Stimulated activated CD4-positive, alpha-beta T cell treated with anti-CD3 and anti-CD28 coated beads, TNF-alpha, amount 100 ng/mL, for 4 hours (primary cell): ENCODE measurements at places on chromosomes 4 and X.

DNA sequence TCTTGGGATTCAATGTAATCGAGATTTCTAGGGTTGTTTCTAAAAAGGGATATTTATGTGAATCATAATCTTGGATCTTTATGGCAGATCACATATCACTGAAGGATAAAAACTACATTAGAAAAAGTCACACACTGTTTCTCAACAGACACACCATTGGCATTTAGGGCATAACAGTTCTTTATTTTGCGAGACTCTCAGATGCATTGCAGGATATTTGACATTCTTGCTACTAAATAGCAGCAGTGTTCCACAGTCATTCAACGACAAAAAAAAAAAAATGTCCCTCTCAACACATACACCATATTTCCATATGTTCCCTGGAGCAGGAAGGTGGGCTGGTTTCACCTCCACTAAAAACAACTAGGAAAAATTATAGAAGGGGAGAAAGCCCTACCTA is 243.4 kb upstream of the PCDH18 start:
- no peak for DNase-seq

DNA sequence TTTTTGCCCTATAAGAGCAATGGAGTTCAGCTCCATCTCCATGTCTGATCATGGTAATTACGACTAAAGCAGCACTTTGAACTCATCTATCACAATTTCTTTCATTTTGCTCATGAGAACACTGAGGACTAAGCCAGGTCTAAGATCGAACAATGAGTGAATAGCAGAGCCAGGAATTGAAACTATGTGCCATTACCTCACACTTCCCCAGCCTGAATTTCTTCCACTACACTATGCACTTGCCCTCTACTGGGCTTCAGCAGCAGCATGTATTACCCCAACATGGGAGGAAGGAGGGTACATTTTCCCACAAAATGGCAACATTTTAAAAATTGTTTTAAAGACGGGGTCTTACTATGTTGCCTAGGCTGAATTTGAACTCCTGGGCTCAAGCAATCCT is 274.7 kb upstream of the FGF13 start:
- DNase-seq = no peak

DNA sequence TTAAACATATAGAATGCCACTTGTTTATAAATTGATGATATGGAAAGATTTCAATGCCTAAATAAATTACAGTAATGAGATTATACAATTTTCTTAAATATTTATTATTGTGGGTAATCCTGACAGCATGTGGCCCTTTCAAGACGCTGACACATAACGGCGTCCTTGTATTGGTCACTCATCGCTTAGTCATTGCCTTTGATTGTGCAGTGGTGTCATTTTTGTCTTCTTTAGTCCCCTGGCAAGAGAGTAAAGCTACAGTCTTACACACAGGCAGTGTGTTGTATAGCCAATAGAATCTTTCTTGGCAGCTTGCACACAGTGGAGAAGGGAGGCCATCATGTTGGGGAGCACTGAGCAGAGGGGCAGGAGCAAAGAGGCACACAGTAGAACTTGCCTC is 361.8 kb upstream of the GALNT7 start:
- DNase-seq = no peak

GRCh38 chrX:134443020-134443419 is 16.9 kb upstream of the HPRT1 start:
- DNase-seq = no peak

GRCh38 chr4:78667325-78667724 is 108.8 kb upstream of the BMP2K start:
- no peak for DNase-seq

DNA sequence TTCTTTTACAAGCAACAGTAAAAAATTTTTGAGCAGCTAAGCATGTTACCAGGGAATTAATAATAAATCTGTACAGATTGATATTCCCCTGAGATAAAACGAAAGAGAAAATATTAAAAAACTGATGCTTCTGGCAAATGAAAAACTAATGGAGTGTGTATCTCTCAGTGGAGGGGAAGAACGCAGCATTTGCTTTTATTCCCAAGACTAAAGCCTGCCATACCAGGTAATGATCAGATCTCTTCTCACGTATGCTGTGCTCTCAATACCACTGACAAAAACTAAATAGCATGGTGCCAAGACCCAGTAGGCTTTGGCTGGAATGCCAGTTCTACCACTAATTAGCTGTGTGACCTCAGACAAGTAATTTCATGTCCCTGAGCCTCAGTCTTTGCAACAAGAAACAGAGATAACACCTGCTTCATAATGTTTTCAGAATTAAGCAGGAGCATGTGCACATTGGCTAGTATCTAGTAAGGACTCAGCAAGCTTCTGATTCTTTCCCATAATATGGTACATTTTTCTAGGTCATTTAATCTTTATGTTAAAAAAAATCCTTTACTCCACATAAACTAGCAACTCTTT is 179.6 kb downstream of the CENPC start:
- no peak for DNase-seq

- no peak for DNase-seq
These were observed 15.4 kb upstream of the FHDC1 start for GRCh38 chr4:152920768-152921167.

DNA sequence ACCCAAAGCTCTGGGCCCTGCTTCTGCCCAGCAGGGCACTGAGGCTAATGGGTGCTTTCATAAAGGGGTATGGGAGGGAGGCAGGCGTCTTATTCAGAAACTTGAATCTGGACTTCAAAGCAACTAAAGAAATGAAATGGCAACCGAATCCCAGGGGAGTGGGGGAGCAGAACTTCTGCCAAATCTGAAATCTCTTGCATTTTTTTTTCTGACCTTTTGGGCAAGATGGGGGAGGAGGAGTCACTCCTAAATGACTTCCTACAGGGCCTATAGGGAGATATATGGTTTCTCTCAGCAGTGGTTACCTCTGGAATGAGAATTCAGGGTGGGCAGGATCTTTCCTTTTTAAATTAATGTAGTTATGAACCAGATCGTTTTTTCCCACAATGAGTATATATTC is 30.6 kb upstream of the KIAA1210 start:
- no peak for DNase-seq
